Endothelial cell (in vitro differentiated cells): ENCODE measurements at places on chromosomes 16 and 17. TPM values are rescaled to one million over a fixed set of nuclear protein-coding genes. Genes with fewer than 3 reads are reported as not detected.
A peak's percentile ranks its signal among the peaks of the same experiment; 100 is the strongest.

Gene RNPS1
- total RNA-seq: 203 TPM

Gene PLEKHM1
- total RNA-seq: 46.6 TPM

Gene CMTM3
- 268 TPM for total RNA-seq

Gene PROCA1
- 12.0 TPM for total RNA-seq

Gene DNASE1L2
- total RNA-seq: 1.0 TPM

Gene ARL17B
- total RNA-seq: 9.5 TPM

Gene SPECC1
- 65.7 TPM for total RNA-seq

Gene TERB1
- total RNA-seq: 0.10 TPM

GRCh38 chr16:81170824-81171223 is 67.7 kb upstream of the BCO1 start:
- DNase-seq: peak; percentile 25

GRCh38 chr17:59800530-59800942 is 92.2 kb downstream of the TUBD1 start:
- no peak for DNase-seq

DNA sequence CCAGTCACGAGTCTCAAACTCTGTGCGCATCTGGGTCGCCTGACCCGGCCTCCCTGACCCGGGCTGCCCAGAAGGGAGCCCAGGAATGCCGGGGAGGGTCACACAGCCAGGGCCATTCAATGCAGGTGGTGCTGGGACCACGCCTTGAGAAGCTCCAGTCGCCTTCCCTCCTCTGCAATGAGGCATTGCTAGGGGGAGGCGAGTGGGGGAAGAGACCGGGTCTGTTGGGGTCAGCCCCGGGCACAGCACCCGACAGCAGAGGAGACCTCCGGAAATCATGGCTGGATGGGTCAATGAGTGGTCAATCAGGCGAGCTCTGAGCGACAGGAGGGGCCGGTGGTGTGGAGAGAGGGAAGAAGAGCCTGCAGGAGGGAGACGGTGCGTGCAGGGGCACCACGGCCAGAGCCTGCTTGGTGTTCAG is 13.3 kb downstream of the JPH3 start:
- no peak for DNase-seq

- no peak for DNase-seq
These were observed 216.7 kb downstream of the PMP22 start for GRCh38 chr17:15048381-15048780.

- DNase-seq: no peak
These were observed 811 bp upstream of the MAP2K3 start for GRCh38 chr17:21283482-21284318.

DNA sequence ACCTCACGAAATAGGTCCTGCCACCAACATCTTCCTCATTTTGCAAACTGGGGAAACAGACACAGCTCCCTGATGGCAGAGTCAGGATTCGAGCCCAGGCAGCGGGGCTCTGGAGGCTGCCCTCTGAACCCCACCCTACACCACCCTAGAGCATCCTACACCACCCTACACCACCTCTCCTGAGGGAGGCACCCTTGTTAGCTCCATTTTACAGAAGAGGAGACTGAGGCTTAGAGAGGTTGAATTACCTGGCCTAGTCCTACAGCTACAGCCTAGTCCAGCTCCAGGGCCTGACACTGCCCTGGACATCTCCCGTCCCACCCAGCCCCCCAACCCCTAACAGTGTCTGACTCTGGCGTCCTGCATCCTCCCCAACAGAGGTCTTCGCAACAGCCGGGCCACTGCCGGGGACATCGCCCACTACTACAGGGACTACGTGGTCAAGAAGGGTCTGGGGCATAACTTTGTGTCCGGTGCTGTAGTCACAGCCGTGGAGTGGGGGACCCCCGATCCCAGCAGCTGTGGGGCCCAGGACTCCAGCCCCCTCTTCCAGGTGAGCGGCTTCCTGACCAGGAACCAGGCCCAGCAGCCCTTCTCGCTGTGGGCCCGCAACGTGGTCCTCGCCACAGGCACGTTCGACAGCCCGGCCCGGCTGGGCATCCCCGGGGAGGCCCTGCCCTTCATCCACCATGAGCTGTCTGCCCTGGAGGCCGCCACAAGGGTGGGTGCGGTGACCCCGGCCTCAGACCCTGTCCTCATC is 3.2 kb upstream of the NECAB2 start:
- no peak for DNase-seq

- DNase-seq: no peak
These were observed 3.0 kb downstream of the PAQR4 start for GRCh38 chr16:2971985-2972784.

GRCh38 chr17:54099221-54099620 is 276.5 kb downstream of the KIF2B start:
- DNase-seq: no peak

DNA sequence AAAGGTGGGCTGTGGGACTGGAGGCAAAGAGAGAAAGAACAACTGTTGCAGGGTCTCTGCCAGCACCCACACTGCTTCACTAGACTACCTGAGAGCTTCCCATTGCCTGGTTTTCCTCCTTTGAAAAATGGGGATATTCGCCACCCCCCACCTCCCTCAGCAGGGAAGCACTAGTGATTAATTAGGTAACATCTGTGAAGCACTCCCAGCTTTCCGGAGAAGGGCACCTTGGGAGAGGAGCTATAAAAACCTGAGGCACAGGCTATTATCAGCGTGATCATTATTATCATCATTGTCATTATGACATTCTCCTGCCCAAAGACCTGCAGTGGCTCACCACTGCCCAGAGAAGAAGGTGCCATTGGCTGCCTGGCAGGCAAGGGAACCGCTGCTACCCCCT is 83.5 kb downstream of the XYLT1 start:
- DNase-seq: no peak

- DNase-seq: no peak
These were observed 20.4 kb downstream of the CARHSP1 start for GRCh38 chr16:8848231-8848938.

DNA sequence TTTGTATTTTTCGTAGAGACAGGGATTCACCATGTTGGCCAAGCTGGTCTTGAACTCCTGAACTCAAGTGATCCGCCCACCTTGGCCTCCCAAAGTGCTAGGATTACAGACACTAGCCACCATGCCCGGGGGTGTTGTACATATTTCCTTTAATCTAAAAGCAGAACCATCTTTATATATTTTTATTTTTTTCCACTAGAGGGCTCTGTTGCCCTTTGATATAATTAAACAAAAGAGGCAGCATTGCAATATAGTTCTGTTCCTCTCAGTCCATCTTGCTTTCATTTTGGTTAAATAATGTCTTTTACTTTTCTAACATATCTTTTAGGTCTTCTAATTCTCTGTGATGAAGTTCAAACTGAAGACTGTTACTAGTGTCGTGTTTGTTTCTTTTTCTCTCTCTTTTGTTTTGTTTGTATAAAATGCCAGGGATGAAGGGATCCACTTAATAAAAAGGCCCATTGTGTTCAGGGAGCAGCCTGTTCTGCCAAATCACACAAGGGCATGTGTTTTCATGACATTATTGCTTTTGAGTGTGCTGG is 23.4 kb downstream of the WWOX start:
- no peak for DNase-seq

GRCh38 chr17:50830994-50831393 is 4.4 kb upstream of the WFIKKN2 start:
- DNase-seq: no peak

- no peak for DNase-seq
These were observed 51.5 kb downstream of the PAFAH1B1 start for GRCh38 chr17:2644971-2645370.

DNA sequence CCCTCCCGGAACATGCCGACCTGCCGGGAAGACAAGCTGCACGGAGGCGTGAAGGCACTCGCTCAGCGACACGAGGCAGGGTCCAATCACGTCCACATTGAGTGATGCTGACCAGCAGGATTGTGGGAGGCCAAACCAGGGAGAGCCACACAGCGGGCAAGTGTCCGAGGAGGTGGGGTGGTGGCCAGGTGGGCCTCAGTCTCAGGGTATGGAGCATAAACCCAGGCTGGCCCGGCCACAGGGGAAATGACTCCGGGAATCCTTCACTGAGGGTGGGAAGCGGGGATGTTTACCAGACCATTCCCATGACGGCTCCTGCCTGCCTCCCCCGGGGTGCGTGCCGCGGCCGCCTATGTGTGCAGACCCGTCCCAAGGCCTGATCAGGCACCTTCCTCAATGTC is 62.5 kb downstream of the RPH3AL start:
- no peak for DNase-seq

DNA sequence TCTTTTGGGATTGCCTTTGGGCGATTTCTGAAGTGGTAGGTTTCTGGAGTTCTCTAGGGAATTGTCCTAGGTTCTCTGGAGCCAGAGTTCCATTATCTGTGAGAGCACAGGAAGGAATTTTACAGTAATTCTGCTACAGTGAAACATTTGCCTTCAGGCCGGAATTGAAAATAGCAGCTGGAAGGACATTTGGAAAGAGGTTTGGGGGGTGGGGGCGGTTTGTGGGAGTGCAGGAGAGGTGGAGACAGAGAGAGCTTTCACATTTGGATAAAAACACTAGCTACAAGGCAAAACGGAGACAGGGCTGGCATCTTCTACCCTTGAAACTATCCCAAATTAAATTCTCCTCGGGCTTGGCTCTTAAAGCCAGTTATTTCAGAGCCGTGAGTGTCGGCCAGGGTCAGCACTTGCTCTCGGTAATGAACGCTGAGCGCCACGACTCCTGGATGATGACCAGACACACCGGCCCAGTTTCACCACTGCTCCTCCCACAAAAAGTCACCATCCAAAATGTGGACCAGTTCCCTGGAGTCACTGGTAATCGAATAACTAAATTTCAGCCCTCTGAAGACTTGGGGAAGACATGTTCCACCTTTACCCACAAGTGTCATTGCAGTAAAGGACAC is 67.7 kb upstream of the TANC2 start:
- no peak for DNase-seq

GRCh38 chr17:61227866-61228265 is 171.8 kb upstream of the TBX2 start:
- DNase-seq: no peak

GRCh38 chr17:75457047-75457654 is 716 bp downstream of the TMEM94 start:
- DNase-seq: peak; percentile 41

- DNase-seq: no peak
These were observed 1.5 kb downstream of the BCL6B start for GRCh38 chr17:7024402-7024785.
